Fibroblast of skin of left biceps (primary cell): ENCODE measurements at places on chromosomes 1 and 21.

GRCh38 chr1:241610056-241610815, 29.9 kb downstream of the CHML start:
- DNase-seq, result no peak

GRCh38 chr1:199264911-199265310, 626.1 kb downstream of the PTPRC start:
- no peak for DNase-seq

- DNase-seq, result no peak
These were observed 86.4 kb downstream of the LAMC2 start for GRCh38 chr1:183272390-183272848.

GRCh38 chr1:11475748-11476147, 3.2 kb upstream of the DISP3 start:
- DNase-seq, result no peak

GRCh38 chr1:160070243-160071163, 543 bp upstream of the KCNJ10 start:
- no peak for DNase-seq

DNA sequence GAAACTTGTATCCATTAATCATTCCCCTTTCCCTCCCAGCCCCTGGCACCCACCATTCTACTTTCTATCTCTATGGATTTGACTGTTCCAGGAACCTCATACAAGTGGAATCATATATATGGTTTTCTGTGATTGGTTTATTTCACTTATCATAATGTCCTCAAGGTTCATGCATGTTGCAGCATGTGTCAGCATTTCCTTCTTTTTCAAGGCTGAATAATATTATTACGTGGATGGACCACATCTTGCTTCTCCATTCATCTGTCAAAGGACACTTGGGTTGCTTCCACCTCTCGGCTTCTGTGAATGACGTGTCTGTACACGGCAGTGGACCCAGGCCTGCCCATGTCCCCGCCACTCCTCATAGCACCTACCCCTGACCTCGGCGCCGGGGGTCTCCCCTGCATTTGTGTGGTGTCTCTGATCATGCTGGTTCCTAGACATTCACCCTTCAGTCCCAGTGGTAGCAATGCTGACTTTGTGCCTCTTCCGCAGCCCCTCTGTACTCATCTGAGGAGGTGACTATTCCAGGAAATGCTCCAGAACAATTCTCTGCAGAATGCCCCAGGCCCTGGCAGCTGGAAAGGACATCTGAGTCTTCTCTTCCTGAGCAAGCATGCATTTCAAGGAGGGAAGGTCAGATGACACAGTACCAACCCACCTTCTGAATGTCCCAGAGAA, 136.9 kb downstream of the PSMG1 start:
- DNase-seq, result no peak

GRCh38 chr1:201599548-201599947, 60.6 kb downstream of the NAV1 start:
- DNase-seq, result no peak

DNA sequence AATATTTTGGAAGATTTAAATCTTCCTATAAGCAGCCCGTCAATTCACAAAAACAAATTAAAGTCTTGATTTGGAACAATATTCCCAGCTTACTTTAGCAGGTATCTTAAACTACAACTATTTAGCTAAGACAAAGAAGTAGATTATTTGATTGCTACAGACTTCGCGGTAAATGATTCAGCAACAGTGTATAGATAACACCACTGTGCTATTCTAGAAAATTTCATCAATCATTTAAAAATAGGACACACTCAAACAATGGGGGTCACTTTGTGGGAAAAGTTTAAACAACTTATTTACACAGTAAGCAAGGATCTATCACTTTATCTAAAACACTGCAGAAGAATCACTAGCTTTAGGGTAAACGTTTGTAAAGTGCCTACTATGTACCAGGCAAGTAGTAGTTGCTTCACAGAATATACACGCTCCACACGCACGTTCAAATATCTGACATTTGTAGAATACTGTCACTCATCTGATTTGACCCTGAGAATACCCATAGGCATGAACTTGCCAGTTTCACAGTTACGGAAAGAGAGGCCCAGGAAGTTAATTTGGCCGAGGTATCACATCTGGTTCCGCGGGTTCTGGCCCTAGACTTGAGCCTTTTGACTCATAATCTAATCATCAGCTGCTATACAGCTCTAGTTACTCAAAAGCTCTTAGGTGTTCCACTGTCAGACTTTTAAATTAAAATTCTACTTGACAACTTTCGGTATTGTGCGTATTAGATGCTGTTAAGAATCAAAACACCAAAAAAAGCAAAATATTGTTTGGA, 876 bp downstream of the DENND2C start:
- no peak for DNase-seq

- no peak for DNase-seq
These were observed 148.1 kb upstream of the CTTNBP2NL start for GRCh38 chr1:112247961-112248360.

DNA sequence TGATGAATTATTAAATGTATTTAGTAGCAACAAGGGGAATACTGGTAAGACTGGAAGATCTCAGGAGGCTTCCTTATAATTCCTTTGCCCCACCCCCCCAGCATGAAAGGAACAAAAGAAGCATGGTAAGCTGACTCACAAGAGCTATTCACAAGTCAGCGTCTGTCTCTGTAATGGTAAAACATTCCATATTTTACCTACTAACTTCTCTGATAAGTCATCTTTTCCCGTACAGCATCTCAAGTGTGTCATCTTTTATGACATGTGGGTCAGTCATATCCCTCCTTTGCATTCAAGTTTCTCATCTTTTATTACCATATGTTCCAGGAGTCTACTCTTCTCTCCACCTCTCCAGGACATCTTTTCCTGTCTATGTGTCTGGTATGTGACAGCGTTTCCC, 241.3 kb downstream of the PLA2G4A start:
- no peak for DNase-seq

DNA sequence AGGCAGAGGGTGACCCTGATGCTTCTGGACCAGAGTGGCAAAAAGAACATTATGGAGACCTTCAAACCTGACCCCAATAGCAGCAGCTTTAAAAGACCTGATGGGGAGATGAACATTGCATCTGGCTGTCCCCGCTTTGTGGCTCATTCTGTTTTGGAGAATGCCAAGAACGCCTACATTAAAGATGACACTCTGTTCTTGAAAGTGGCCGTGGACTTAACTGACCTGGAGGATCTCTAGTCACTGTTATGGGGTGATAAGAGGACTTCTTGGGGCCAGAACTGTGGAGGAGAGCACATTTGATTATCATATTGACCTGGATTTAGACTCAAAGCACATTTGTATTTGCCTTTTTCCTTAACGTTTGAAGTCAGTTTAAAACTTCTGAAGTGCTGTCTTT, 45.8 kb downstream of the TRAF5 start:
- no peak for DNase-seq

DNA sequence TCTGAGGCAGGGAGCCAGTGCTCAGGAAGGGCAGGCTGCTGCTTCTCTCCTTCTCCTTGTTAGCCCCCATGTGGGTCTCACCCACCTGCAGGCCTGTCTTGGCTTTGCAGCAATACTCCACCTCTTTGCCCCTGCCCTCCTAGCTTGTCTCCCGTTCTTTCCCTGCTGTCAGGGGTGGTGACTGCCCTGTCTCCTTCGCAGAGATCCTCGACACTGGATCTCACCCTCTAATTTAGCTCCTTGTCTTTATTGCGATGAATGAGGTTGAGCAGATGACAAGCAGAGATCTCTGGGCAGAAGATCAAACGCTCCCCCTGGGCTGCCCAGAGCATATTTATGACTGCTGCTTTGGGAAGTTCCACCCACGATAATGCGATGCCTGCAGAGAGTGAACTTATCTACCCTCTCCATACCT, 199.2 kb downstream of the ROR1 start:
- no peak for DNase-seq

- no peak for DNase-seq
These were observed 171.5 kb upstream of the IRF2BP2 start for GRCh38 chr1:234781241-234782065.

DNA sequence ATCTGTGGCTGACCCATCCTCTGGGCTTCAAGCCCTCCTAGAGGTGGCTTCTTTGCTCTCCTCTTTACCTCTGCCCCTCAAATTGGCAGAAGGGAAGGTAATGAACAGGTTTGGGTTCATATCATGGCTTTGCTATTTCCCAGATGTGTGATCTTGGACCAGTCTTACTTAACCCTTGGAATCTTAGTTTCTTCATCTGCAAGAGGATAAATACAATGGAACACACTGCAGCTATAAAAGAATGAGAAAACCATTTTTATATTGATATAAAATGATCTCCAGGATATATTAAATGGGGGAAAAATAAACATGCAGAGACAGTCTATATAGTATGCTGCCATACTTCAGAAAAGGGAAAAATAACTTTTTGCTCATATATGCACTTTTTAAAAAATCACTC, 5.6 kb downstream of the GLMP start:
- no peak for DNase-seq

- DNase-seq, result peak; percentile 94
These were observed 37.3 kb downstream of the RGL1 start for GRCh38 chr1:183841950-183842794.
